Activated T-helper 17 cell treated with anti-CD3 and anti-CD28 coated beads, Interleukin-2, amount 50 U/mL, for 72 hours (primary cell): ENCODE measurements at places on chromosomes 7 and 10. TPM values are rescaled to one million over a fixed set of nuclear protein-coding genes. Genes with fewer than 3 reads are reported as not detected.

DNA sequence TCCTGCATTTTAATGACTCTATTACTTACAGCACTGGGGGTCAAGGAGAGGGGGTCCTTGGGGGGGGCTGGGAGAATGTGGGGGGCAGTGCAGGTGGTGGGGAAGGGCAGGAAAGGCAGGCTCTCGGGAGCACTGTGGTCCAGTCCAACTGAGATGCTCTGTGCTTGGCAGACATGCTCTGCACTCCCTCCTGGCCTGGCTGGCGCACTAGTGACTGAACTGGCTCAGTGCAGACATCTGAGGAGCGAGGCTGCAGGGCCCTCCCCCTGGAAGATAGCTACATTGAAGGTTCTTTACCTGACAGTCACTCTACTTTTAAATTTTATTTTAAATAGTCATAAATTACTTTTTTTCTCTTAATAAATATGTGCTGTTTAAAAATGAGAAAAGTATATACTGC lies 105.7 kb downstream of the NEURL1 start:
- no peak for ATAC-seq

Gene HMX2
- not detected for total RNA-seq

DNA sequence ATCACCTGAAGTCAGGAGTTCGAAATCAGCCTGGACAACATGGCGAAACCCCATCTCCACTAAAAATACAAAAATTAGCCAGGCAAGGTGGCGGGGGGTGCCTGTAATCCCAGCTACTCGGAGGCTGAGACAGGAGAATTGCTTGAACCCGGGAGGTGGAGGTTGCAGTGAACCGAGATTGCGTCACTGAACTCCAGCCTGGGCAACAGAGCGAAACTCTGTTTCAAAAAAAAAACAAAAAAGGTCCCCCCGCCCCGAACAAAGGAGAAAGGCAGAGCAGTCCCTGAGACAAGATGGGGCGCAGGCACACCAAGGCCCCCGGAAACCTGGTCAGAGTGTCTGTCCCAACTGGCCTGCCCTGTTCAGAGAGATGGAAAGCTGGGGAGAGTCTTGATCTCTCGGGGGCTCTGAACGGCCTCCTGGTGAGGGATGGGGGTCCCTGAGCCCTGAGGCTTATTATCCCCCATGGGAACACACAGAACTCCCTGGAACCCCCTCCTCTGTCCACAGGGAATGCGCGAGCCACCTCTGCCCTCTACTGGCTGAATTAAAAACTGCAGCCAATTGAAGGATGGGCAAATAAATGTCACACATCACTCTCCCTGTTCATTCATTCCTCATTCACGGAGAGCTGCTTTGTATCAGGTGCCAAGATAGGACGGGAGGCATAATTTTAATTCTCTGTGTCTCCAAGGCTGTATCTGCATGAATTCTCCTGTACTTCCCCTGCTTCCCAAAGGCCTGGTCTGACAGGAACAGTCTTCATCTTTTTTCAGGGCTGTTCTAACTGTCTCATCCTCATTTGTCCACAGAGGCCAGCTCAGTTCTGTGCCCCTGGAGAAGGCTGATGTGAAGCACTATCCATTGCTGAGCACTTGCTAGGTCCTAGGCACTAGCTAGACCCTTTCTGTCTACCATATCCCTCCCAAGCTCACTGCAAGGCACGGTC lies 28.9 kb downstream of the MAT1A start:
- ATAC-seq: peak; percentile 32

GRCh38 chr7:69635555-69636185 lies 37.4 kb downstream of the AUTS2 start:
- no peak for ATAC-seq

DNA sequence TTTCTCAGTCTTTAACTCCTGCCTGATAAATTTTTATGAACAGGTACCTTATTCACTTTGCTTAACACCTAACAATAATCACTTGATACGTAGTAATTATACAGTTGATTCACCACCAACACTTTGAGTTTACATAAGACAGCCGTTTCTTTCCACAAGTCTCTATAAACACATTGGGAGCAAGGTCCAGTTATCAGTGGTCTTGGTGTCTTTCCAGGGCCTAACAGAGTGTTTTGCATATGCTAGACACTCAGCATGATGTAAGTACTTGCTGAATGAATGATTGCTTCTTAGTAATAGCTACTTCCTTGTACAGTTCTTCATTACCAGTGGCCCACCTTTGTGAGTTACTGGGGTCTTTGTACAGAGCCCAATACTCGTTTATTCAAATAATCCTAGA lies 6.4 kb downstream of the CLDN12 start:
- ATAC-seq: no peak

- ATAC-seq: no peak
Observed at GRCh38 chr7:126453104-126453503, 799.6 kb downstream of the GRM8 start.

DNA sequence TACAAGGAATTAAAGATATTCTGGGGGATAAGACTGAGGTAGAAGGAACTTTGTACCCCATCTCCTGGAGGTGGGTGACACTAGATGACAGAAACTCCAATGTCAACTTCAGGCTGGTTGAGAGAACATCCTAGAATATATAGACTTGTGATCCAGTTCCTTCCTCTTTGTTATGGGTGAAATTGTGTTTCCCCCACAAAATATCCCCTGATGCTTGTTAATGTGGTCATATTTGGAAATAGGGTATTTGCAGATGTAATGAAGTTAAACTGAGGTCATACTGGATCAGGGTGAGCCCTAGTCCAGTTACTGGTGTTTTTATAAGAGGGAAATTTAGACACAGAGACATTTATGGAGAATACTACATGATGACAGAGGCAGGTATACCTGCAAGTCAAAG lies 114.0 kb upstream of the NAMPT start:
- no peak for ATAC-seq

- ATAC-seq: no peak
Observed at GRCh38 chr7:45451342-45452035, 122.7 kb upstream of the ADCY1 start.

DNA sequence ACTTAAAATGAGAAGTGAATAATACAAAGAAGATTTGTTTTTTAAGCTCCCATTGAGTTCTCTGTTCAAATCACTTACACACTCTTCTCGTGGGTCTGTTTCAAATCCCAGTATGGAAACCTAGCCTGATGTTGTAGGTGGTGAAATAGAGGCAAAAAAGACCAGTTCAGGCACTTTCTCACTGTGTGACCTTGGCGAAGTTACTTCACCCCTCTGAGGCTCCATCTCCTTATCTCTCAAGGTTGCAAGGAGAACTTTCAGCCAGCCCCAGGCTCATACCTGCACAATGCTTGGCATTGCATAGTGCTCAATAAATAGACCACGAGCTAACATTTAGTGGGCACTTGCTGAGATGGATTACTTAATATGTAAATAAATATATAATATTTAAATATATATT lies 90.1 kb downstream of the PRLHR start:
- ATAC-seq: no peak

Gene PDE6C
- not detected for total RNA-seq

Gene ST7
- total RNA-seq: 12.5 TPM

Gene OPALIN
- total RNA-seq: not detected

GRCh38 chr7:152968514-152968913 lies 209.0 kb downstream of the ACTR3B start:
- no peak for ATAC-seq

DNA sequence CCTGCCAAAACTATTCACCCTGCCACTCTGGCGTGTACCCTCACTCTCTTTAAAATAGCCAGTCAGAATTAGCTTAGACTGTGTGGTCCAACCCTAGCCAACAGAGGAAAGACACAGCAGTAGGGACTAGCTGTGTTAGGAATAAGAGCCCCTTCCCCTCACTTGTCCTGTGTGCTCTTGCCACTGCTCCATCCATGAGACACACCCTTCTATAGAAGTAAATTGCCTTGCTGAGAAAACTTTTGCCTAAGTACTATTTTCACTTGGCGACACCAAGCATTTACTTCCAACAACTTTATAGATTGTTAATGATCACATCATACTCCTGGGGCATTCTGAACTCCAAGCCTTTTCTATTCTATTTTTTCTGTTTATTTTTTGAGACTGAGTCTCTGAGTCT lies 170.2 kb upstream of the TRIM24 start:
- no peak for ATAC-seq

Gene GRID2IP
- 0.32 TPM for total RNA-seq

DNA sequence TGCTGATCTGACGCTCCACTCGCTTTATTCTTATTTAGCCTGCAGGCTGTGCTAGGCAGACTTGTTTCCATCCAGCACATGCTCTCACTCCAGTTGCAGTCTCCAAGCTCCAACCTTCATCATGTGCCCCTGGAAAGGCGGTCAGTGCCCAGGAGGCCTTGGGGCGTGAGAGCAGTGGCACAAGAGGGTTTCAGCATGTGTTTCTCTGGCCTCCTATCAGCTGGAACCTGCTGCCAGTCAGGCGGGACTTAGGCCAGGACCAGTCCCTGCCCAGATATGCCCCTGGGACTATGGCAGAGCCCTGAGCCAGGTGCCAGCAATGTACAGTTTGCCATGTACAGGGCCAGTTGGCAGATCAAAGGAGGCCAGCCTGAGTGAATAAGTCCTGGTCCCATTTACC lies 330.2 kb upstream of the FZD1 start:
- no peak for ATAC-seq

DNA sequence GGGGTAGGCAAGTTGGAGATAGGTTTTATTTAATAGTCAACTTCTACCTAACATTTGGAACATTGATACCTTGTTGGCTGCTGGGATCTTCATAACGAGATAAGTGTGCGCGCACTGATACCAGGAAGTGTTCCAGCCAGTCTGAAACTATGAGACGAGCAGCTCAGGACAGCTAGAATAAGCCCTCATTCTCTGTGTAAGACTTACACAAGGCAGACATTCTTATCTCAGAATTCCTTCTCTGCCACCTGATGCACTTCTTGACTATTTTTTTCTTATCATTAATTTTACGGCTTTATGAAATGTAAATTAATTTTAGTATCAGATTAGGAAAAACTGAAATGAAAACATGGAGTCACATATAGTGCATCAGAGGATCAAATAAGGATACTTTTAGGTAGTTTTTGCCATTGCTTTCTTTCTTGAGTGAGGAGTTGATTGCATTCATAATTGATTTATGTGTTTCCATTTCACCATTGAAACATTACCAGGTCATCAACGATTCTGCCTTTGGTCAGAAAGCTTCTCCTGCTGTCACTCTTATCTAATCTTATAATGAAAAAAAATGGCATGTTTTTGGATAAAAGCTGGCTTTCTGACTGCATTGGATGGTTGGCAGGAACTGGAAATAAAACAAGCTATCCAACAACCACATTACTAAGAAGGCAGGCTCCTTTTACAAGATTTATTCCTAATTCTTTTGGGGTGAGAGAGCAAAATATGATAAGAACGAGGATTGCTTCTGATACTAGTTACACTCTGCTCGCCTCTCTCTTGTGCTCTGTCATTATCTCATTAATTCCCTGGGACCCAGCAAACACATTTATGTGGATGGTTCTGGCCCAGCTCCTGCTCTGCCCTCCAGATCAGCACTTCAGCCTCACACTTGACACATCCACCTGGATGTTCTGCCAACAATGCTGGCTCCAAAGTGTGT lies 40.4 kb upstream of the ABCB5 start:
- ATAC-seq: no peak

Gene ADRB1
- total RNA-seq: not detected

DNA sequence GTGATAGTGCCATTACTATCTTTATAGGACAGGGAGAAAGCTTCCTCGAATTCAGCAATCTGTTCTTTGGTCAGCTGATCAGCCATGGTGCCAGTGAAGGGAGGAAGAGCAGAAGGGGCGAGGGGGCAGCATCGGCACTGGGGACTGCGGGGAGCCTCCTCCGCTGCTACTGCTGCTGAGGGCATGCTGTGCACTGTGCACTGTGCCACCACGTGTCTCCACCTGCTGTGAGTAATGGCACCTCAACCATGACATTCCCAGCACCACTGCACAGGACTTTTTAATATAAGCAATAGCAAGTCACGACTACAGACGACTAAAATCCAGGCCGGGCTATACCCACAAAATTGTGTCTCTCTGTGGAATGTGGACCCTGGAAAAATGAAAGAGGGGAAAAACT lies 105.0 kb upstream of the LANCL2 start:
- ATAC-seq: no peak

- ATAC-seq: no peak
Observed at GRCh38 chr7:39128287-39128843, 150.7 kb downstream of the POU6F2 start.

DNA sequence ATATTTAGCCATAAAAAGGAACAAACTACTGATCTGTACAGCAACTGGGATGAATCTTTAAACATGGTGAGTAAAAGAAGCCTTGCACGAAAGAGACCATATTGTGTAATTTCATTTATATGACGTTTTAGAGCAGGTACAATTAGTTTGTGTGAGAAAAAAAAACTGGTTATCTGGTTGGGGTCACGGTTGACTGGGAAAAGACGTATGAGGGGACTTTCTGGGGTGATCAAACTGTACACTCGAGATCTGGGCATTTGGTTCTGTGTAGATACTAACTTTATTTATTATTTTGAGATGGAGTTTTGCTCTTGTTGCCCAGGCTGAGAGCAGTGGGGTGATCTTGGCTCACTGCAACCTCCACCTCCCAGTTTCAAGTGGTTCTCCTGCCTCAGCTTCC lies 4.2 kb downstream of the PRKRIP1 start:
- ATAC-seq: no peak

Gene GDF2
- total RNA-seq: not detected

Gene SPDYE5
- total RNA-seq: 0.24 TPM

GRCh38 chr10:53233749-53234148 lies 461.2 kb upstream of the MBL2 start:
- ATAC-seq: no peak

- ATAC-seq: no peak
Observed at GRCh38 chr7:75572814-75573213, 80.7 kb downstream of the SPDYE5 start.

Gene TWIST1
- total RNA-seq: 3.1 TPM

GRCh38 chr10:95408148-95408960 lies 117.6 kb upstream of the PDLIM1 start:
- ATAC-seq: no peak

Gene ERVW-1
- not detected for total RNA-seq

DNA sequence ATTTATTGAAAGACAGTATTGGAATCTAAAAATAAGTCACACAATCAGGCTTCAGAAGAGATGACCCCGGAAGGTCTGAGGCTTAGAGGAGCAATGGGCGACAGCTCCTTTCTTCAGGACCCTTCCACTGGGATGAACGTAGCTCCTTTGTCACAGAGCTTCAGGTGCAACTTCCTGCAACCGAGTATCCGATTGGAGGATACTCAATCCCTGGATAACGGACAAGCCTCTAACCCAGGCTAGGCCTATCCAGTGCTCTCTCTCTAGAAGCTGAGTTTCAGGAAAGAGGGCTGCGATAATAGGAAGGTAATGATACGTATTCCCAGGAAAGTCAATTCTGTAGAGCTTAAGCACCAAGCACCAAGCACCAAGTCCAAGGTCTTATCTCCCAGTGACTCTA lies 349.4 kb upstream of the NPSR1 start:
- ATAC-seq: no peak

Gene AZGP1
- total RNA-seq: 0.43 TPM

Gene GPR37
- not detected for total RNA-seq

Gene UPK3BL2
- 21.4 TPM for total RNA-seq
